ENCODE measurements at places on chromosomes 5 and 9. TPM values are rescaled to one million over a fixed set of nuclear protein-coding genes. Genes with fewer than 3 reads are reported as not detected.

ARSI gene
- total RNA-seq = not detected

CENPH gene
- 37.0 TPM for total RNA-seq

COL27A1 gene
- not detected for total RNA-seq

CEL gene
- total RNA-seq = 0.19 TPM

PHF24 gene
- not detected for total RNA-seq

PCDHGB7 gene
- 10.4 TPM for total RNA-seq

FBP2 gene
- not detected for total RNA-seq

VAV2 gene
- total RNA-seq = 3.5 TPM

GRCh38 chr9:101628173-101628572 is 33.4 kb upstream of the PPP3R2 start:
- no peak for DNase-seq
- no peaks in the 10 kb centered on the region for H3K4me1 ChIP-seq
- no peak overlapping the region for H3K27ac ChIP-seq
- no peaks in the 10 kb centered on the region for H3K36me3 ChIP-seq
- no peaks in the 10 kb centered on the region for H3K27me3 ChIP-seq

DNA sequence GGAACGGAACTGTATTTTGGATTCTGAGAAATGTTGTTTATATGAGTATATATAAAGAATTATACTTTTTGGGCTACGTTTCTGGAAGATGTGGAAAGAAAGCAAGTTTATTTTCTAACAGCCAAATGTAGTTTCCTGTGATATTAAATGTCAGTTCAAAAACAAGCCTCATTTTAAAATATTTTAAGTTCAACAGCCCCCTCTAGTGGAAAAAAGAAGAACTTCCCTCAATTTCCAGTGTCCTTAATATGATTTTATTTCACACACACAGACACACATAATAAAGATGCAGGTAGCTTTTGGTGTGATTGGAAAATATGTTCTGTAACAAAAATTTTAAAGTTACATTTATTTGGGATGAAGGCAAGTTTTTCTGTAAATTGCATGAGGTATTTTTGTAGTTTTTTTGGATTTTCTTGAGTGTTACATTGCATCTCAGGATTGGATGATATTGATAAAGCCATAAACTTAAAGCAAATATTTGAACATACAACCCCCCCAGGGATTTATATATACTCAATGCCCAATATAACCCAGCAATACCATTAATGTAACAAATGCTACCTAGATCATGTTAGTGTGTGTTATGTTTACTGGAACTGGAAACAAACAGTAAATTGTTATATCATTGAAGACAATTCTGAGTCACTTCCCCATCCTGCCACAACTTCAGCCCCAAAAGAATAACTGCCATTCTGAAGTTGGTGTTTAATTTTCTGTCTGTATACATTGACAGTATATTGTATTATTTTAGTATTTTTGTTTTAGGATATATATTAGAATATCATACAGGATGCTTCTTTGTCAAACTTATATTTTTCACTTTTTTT is 54.0 kb downstream of the CCDC171 start:
- no peaks in the 10 kb centered on the region for H3K36me3 ChIP-seq
- no peak overlapping the region for H3K4me3 ChIP-seq
- no peaks in the 10 kb centered on the region for H3K27me3 ChIP-seq
- peak; percentile 87 for DNase-seq

- H3K4me3 ChIP-seq = no peak overlapping the region
- H3K36me3 ChIP-seq = no peaks in the 10 kb centered on the region
- DNase-seq = no peak
- H3K27ac ChIP-seq = no peak overlapping the region
Observed at GRCh38 chr9:135304886-135305285, 174.7 kb upstream of the PPP1R26 start.

DNA sequence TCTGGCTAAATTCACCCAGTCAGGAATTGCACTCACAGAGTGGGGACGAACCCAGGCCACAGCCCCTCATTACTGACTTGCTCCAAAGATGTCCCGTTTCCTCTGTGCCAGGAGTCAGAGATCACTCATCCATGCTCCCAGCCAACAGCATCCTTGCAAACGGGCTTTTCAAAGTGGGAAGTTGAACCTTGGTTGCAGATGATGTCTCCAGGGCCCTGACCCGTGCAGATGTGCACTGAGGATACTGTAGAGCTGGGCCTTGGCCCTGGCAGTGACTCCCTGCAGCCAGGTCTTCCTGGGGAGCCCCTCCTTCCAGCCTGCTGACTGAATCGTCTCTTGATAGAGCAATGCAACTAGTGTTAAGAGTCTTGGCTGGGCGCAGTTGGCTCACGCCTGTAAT is 22.3 kb downstream of the TCF7 start:
- no peaks in the 10 kb centered on the region for H3K27me3 ChIP-seq
- H3K36me3 ChIP-seq = peaks cover 3% of the 10 kb centered on the region
- no peaks in the 10 kb centered on the region for H3K4me1 ChIP-seq
- no peak for DNase-seq

DNA sequence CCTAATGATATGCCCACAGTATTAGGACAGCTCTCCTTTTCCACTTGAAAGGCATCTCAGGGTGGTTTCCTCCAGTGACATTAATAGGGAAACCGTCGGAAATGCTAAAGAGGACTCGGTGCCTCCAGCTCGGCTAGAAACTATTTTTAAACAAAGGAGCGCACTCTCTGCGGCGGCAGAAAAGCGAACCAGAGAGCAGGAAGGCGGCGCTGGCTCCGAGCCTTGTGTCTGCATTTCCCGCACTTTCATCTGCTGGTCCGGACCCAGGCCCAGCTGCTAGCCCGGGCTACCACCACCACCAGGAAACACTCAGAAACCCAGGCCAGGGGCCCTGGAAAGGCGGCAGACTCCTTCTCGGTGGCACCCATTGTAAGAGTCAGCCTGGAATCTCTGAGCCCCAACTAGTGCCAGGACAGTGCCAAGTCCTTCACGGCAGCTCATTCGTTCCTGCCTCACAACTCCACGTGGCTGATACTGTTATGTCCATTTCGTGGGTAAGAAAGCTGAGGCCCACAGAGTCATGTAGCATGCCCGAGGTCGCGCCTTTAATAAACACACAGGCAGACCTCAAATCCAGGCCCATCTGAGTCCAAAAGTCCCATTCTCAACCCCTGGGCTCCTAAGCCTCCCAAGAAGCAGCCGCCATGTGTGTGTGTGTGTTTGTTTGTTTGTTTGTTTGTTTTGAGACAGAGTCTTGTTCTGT is 73.9 kb downstream of the VAV2 start:
- H3K36me3 ChIP-seq = no peaks in the 10 kb centered on the region
- no peak overlapping the region for H3K27ac ChIP-seq
- no peak overlapping the region for H3K4me3 ChIP-seq
- no peaks in the 10 kb centered on the region for H3K27me3 ChIP-seq

DNA sequence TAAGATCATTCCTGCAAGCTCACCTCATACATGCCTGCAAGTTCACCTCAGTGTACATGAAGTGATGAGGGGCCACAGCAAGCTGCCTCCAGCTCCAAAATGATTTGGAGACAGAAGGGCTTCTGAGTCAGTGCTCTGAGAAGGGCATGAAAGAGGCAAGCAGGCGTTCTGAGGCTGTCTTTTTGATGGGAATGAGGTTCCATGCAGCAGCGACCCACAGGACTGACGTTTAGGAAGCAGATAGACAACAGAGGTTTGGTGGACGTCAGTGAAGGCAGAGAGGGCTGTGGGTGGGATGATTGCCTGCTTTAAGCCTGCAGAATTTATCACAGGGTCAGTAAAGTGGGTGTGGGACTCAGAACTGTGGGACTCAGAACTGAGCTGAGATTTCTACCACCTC is 8.9 kb upstream of the SMIM32 start:
- peaks cover 10% of the 10 kb centered on the region for H3K36me3 ChIP-seq
- H3K27me3 ChIP-seq = no peaks in the 10 kb centered on the region
- H3K27ac ChIP-seq = no peak overlapping the region
- no peak overlapping the region for H3K4me3 ChIP-seq
- no peaks in the 10 kb centered on the region for H3K4me1 ChIP-seq

- H3K4me3 ChIP-seq = no peak overlapping the region
- H3K4me1 ChIP-seq = no peaks in the 10 kb centered on the region
- H3K27me3 ChIP-seq = no peaks in the 10 kb centered on the region
- H3K27ac ChIP-seq = no peak overlapping the region
- H3K36me3 ChIP-seq = no peaks in the 10 kb centered on the region
Observed at GRCh38 chr9:88018101-88018500, 43.8 kb upstream of the CDK20 start.

DNA sequence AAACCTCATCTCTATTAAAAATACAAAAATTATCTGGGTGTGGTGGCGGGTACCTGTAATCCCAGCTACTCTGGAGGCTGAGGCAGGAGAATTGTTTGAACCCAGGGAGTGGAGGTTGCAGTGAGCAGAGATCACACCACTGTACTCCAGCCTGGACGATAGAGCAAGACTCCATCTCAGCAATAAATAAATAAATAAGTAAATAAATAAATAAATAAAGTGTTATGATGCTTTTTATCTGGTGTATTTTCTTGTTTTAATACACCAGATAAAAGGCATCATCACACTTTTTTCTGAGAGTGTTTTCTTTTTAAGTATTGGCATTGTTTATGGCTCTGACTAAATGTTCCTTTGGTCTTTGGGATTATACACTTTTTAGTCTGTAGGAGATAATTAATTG is 24.2 kb upstream of the LECT2 start:
- H3K36me3 ChIP-seq = no peaks in the 10 kb centered on the region
- no peak overlapping the region for H3K4me3 ChIP-seq
- no peak overlapping the region for H3K27ac ChIP-seq
- no peaks in the 10 kb centered on the region for H3K27me3 ChIP-seq
- H3K4me1 ChIP-seq = no peaks in the 10 kb centered on the region
- DNase-seq = no peak

DNA sequence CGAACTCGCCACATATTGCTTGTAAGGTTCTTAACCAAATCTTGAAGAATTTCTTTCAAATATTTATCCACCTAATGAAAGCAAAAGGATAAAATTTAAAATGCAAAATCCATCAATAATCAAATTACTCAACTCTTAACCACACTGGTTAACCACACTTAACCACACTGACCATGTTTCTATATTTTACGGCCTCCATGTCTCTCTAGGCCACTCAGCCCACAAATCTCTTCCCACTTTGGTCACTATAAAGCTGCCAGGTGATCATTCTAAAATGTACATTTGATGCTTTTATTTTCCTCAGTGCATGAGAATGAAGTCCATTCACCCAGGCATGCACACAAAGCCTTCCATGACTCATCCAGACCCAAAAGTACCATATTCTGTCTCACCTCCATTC is 56.4 kb upstream of the OR2K2 start:
- H3K4me3 ChIP-seq = no peak overlapping the region
- DNase-seq = no peak
- no peaks in the 10 kb centered on the region for H3K27me3 ChIP-seq
- peaks cover 60% of the 10 kb centered on the region for H3K36me3 ChIP-seq
- no peaks in the 10 kb centered on the region for H3K4me1 ChIP-seq

- no peaks in the 10 kb centered on the region for H3K4me1 ChIP-seq
- no peak overlapping the region for H3K4me3 ChIP-seq
- no peaks in the 10 kb centered on the region for H3K27me3 ChIP-seq
- H3K36me3 ChIP-seq = no peaks in the 10 kb centered on the region
Observed at GRCh38 chr5:134086225-134086942, 28.1 kb upstream of the TCF7 start.

- DNase-seq = no peak
- H3K36me3 ChIP-seq = no peaks in the 10 kb centered on the region
- no peaks in the 10 kb centered on the region for H3K27me3 ChIP-seq
- no peak overlapping the region for H3K27ac ChIP-seq
- H3K4me1 ChIP-seq = no peaks in the 10 kb centered on the region
Observed at GRCh38 chr5:114686356-114686755, 324.5 kb downstream of the KCNN2 start.

- H3K27ac ChIP-seq = no peak overlapping the region
- no peak for DNase-seq
- no peaks in the 10 kb centered on the region for H3K36me3 ChIP-seq
Observed at GRCh38 chr5:85605381-85605780, 1012.4 kb upstream of the COX7C start.

DNA sequence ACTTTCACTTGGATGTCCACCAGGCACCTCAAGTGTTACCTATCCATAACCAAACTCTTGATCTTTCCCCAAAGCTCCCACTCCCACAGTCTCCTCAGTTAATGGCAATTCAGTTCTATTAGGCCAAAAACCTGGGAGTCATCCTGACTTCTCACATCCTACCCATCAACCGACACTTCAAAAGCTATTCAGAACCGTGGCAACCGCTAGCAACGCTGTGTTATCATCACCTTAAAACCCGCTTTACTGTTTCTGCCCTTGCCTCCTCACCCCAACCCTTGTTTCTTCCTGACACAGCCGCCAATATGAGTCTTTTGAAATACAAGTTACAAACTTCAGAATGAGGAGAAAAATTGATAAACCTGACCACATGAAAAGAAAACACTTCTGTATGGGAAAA is 46.5 kb downstream of the MAPKAP1 start:
- DNase-seq = no peak
- H3K4me3 ChIP-seq = no peak overlapping the region
- peaks cover 10% of the 10 kb centered on the region for H3K36me3 ChIP-seq
- no peak overlapping the region for H3K27ac ChIP-seq

- H3K4me1 ChIP-seq = no peaks in the 10 kb centered on the region
- H3K27ac ChIP-seq = no peak overlapping the region
- H3K4me3 ChIP-seq = no peak overlapping the region
- no peak for DNase-seq
Observed at GRCh38 chr9:105050296-105050695, 122.3 kb upstream of the ABCA1 start.

DNA sequence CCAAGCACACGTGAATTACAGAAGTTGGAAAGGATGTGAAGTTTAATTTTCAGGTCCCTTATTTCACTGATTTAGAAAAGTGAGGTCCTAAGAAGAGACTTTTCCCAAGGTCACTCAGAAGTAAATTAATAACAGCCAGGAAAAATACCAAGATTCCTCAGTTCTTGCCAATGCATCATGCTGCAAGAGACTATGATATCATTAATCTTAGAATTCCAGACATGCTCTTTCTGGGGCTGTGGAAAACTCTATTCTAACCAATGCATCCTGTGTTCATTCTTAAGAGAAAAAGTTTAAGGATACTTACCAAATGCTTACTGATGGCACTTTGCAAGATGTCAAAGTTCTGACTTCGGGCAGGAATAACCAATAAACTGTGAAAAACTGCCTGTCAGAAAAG is 42.8 kb downstream of the TEX10 start:
- no peak overlapping the region for H3K4me3 ChIP-seq
- no peak for DNase-seq
- no peaks in the 10 kb centered on the region for H3K27me3 ChIP-seq
- H3K4me1 ChIP-seq = peaks cover 17% of the 10 kb centered on the region

GRCh38 chr5:10202089-10202910 is 47.4 kb downstream of the ATPSCKMT start:
- H3K36me3 ChIP-seq = no peaks in the 10 kb centered on the region
- DNase-seq = no peak
- no peaks in the 10 kb centered on the region for H3K27me3 ChIP-seq

DNA sequence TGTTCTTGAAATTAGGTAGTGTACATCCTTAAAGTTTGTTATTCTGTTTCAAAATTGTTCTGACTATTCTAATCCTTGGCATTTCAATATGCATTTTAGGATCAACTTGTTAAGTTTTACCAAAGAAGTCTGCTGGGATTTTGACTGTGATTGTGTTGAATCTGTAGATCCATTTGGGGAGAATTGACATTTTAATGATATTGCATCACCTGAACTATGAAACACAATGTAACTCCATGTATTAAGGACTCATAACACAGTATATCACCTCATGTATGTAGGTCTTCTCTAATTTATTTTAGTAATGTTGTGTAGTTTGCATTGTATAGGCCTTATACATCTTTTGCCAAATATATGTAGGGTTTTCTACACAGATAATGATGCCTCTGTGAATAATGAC is 77.8 kb downstream of the RALGPS1 start:
- H3K4me1 ChIP-seq = no peaks in the 10 kb centered on the region
- DNase-seq = no peak
- H3K36me3 ChIP-seq = no peaks in the 10 kb centered on the region
- no peak overlapping the region for H3K4me3 ChIP-seq

- H3K27me3 ChIP-seq = peaks cover 2% of the 10 kb centered on the region
- H3K4me1 ChIP-seq = no peaks in the 10 kb centered on the region
- no peak overlapping the region for H3K27ac ChIP-seq
- no peak overlapping the region for H3K4me3 ChIP-seq
- H3K36me3 ChIP-seq = no peaks in the 10 kb centered on the region
Observed at GRCh38 chr5:168300326-168301182, 9.1 kb downstream of the WWC1 start.

Measured in Karpas-422 (cell line).